ENCODE measurements at places on chromosomes 3 and 15.
A peak's percentile ranks its signal among the peaks of the same experiment; 100 is the strongest.

DNA sequence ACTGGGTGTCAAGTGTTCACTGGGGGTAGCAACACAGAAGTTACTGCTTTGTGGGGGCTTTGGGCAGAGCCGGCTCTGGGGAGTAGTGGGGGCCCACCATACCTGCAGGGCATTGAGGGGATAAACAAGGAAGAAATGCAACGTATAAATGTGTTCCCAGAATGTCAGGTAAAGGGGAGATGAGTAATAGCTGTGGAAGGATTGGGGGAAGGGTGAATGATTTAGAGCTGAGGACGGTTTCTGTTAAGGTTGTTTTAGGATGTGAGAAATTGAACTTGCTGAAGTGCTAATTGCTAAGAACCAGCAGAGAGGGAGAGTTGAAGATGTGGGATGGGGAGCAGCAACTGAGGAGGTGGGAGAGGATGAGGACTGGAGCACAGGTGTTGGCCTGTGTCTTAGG is 10.7 kb downstream of the SCG5 start:
- DNase-seq: no peak

DNA sequence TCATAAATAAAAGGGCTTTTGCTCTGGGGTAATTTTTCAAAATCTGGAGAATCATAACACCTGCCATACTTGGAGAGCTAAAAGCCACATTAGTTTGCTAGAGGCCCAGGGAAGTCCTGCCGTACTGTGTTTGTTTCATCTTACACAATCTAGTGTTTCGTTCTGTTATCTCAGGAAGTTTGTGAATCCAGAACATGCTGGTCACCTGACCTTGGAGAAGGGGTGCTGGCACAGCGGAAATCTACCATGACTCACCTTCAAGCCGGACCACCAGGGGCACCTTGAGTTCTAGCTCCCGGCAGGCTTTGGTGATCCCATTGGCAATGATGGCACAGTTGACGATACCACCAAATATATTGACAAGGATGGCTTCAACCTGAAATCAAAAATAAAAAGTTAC is 253.9 kb downstream of the SUCLG2 start:
- no peak for DNase-seq

- no peak for DNase-seq
These were observed 28.5 kb downstream of the RORA start for GRCh38 chr15:61200626-61201025.

- no peak for DNase-seq
These were observed 192.7 kb upstream of the CTDSPL start for GRCh38 chr3:37668818-37669610.

DNA sequence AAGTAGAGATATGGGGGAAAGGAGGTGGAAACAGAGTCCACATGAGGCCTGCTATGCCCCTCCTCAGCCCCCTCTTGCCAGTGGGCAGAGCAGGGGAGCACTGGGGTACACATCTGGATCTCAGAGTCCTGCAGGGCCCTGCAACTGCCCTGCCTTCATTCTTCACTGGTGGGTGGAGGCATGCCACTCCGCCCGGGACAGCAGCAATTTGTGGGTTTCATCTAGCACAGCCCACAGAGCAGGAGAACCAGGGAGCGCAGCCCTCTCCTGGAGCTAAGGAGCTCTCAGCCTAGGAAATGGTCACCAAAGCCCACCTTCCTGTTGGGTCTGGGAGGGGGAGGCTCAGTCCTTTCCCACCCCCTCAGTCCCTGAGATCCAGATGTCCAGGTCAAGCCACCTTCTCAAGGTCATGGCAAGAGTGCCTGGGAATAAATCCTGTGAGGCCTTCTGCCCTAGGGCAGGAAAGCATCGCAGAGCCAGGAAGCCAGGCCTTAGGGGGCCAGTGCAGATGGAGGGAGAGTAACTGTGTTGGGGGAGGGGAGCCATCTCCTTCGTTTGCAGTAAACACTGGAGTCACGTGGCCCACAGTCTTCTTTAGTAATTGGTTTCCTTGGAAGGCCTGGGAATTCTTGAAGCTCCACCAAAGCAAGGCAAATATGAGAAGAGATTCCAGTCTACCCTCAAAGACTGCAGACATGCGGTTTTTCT is 31.0 kb downstream of the ANP32A start:
- peak; percentile 61 for DNase-seq

DNA sequence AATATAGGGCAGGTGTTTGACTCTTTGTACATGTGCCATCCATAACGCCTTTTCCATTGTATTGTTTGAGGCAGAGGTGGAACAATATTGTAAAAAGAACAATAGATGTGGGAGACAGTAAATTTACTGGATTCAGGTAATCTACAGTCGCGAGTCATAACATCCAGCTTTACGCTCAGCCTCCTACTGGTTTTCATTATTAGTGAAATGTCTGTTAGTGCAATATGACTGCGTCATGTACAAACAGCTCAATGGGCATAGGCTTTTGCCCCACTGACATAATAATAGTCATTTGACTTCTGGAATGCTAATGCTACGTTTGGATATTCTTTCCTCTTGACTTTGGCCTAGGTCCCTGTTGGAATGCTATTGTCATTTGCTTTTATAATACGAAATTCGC is 9.5 kb downstream of the CACNA2D3 start:
- DNase-seq: no peak

DNA sequence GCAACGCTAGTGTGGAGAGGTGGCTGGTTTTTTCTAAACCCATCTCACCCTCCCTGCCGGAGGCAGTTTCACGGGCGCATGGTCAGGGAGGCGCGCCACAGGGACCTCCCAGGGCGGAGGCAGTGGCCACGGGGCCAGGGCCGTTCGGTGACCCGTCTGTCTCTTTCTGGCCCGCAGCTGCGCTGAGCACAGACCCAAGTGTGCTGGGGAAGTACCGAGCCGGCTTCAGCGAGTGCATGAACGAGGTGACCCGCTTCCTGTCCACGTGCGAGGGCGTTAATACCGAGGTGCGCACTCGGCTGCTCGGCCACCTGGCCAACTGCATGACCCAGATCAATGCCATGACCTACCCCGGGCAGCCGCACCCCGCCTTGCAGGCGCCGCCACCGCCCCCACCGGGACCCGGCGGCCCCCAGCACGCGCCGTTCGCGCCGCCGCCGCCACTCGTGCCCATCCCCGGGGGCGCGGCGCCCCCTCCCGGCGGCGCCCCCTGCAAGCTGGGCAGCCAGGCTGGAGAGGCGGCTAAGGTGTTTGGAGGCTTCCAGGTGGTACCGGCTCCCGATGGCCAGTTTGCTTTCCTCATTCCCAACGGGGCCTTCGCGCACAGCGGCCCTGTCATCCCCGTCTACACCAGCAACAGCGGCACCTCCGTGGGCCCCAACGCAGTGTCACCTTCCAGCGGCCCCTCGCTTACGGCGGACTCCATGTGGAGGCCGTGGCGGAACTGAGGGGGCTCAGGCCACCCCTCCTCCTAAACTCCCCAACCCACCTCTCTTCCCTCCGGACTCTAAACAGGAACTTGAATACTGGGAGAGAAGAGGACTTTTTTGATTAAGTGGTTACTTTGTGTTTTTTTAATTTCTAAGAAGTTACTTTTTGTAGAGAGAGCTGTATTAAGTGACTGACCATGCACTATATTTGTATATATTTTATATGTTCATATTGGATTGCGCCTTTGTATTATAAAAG is 1.8 kb downstream of the HES1 start:
- peak; percentile 42 for DNase-seq

- peak; percentile 59 for DNase-seq
These were observed 621 bp downstream of the RGMA start for GRCh38 chr15:93088200-93088980.

GRCh38 chr3:33437556-33438283 is 2.5 kb downstream of the UBP1 start:
- DNase-seq: peak; percentile 40

DNA sequence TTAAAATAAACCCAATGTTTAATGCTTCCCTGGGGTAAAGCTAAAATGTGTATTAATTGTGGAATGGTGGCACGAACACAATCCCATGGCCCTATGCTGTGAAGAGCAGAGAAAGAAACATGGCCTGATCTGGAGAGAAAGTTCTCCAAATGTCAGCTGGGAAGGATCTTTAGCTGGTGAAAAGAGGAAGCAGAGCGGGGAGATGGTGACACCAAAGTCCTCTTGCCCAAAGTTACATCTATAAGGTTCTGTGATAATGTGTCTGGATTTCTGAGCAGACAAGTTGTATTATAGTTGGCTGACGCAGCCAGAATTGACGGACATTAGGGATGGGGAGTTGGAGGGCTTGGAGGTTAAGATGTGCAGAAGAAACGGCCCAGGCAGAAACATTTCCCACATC is 196.2 kb downstream of the CHST2 start:
- DNase-seq: no peak

- DNase-seq: peak; percentile 90
These were observed 25.2 kb downstream of the ARPP21 start for GRCh38 chr3:35664460-35664919.

- DNase-seq: no peak
These were observed 115.5 kb upstream of the ABHD17C start for GRCh38 chr15:80579611-80580010.

GRCh38 chr3:124920718-124921117 is 13.8 kb downstream of the MUC13 start:
- no peak for DNase-seq

DNA sequence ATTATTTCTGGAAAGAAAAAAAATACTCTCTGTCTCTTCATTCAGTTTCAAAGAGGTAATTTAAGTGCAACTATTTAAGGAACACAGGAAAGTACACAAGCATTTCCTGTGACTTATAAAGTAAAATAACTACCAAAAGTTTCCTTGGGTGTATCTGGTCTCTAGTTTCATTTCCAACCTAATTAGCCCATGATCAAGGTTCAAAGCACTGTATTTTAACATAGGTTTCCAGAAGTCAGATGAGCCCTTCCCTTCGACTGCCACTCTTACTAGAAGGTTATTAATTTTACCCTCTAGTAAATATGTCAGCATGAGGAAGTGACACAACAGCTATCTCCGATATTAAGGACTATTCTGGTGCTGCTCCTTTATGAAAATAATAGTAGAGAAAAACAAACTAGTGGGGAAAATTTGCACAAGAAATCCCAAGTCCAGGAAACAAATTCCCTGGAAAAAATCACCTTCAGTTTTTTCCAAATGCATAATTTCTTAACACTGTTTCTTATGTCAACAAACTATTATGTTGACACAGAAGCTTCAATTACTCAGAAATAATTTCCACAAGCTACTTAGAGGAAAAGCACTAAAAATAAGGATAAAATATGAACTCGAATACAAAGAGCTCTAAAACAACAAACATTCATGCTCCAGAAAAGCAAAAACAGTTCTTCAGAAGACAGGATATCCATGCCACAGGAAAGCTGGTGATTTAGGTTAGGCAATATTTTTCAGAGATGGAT is 35.3 kb downstream of the CCPG1 start:
- no peak for DNase-seq

DNA sequence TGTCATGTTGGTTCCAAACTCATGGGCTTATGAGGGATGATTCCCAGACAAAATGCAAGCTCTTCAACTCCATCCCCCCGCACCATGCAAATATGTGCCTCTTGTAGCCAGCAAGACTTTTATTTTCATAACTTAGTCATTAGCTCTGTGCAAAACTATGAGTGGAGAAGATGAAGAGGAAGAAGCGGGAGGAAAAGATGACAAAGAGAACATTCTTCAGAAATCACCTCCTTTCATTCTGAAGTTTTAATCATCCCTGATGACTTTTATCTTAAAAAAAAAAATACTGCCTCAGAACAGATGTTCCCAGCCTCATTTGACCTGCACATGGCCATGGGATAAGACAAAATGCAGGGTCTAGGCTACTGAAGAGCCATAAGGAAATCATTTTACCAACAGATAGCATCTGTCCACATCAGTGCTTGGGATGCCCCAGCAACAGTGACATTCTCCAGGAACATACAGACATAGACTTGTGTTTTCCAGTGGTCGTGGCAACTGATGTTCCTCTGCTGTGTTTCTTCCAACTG is 145.5 kb downstream of the WNT5A start:
- no peak for DNase-seq

- DNase-seq: no peak
These were observed 57.6 kb upstream of the FGD5 start for GRCh38 chr3:14761121-14761672.

GRCh38 chr3:166285001-166285400 is 447.8 kb upstream of the BCHE start:
- DNase-seq: no peak

DNA sequence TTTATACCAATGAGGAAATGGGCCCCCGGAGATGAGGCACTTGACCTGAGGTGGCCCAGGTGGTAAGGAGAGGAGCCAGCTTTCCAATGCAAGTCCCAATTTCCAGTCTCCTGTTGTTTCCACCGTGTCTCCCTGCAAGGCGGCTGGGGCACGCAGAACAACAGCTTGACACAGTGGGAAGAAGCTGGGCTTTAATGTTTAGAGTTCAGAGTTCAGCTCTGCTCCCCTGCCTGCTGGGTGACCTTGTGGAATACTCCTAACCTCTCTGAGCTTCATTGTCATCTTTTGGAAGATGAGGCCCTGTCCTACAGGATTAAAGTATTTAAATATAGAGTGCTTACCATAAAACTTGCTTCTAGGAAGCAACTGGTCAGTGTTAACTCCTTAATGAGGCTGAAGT is 80.3 kb downstream of the SMAD3 start:
- DNase-seq: no peak

DNA sequence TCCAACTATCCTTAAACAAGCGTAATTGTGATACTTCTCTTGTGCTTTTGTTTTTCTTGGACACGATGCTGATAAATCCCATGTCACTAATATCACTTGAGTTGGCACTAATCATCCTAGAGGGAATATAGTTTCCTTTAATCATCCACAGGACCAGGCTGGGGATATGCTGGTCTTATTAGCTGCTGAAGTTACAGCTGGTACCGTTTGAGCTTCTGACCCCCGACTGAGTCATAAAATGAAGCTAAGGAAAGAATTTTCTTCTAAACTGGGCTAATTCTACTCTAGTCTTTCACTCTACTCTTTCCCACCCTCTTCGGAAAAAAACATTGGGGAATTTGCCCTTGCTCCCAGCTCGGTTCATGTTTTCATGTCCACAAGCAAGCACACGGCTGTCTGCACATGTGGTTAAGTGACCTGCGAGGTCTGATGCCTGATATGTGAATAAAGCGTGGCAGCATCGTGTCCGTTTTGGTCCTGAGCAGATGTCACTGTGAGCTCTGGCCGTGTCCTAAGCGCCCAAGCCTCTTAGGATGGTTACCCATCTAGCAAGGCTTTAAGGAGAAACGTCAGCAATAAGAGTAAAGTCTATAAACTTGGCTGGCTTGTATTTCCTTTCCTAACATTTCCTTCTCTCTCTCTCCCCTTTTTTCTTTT is 223.7 kb downstream of the ITPR1 start:
- no peak for DNase-seq

DNA sequence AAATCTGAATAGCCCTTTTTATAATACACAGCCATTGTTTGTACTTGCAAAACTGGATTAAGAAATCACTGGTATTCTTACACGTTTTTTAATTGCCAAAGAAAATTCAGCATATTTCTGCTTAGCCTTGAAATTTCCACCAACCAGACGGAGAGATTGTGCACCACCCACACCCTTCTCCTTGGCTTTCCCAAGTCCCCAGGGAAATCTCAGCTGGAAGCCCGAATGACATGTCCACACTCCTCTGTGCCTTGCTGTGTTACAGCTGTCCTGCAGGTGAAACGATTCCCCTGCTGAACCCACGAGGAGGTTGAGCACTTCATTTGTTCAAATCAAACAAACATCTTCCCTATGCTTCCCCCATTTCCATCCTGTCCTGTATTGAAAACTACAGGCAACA is 49.6 kb upstream of the PPARG start:
- DNase-seq: no peak

- no peak for DNase-seq
These were observed 16.4 kb downstream of the PLEKHO2 start for GRCh38 chr15:64858021-64858575.
